ENCODE measurements at places on chromosomes 13 and 19.

GRCh38 chr19:34598217-34599155 lies 78.5 kb downstream of the SCGB2B2 start:
- no peaks in the 10 kb centered on the region for H3K27me3 ChIP-seq
- no peak overlapping the region for H3K27ac ChIP-seq
- no peaks in the 10 kb centered on the region for H3K4me1 ChIP-seq
- no peak overlapping the region for H3K4me3 ChIP-seq

- no peaks in the 10 kb centered on the region for H3K4me1 ChIP-seq
- DNase-seq, result no peak
- no peaks in the 10 kb centered on the region for H3K36me3 ChIP-seq
- no peak overlapping the region for H3K4me3 ChIP-seq
- peaks cover 18% of the 10 kb centered on the region for H3K27me3 ChIP-seq
- no peak overlapping the region for H3K27ac ChIP-seq
Measured at GRCh38 chr13:25084096-25084495, 11.8 kb upstream of the PABPC3 start.

DNA sequence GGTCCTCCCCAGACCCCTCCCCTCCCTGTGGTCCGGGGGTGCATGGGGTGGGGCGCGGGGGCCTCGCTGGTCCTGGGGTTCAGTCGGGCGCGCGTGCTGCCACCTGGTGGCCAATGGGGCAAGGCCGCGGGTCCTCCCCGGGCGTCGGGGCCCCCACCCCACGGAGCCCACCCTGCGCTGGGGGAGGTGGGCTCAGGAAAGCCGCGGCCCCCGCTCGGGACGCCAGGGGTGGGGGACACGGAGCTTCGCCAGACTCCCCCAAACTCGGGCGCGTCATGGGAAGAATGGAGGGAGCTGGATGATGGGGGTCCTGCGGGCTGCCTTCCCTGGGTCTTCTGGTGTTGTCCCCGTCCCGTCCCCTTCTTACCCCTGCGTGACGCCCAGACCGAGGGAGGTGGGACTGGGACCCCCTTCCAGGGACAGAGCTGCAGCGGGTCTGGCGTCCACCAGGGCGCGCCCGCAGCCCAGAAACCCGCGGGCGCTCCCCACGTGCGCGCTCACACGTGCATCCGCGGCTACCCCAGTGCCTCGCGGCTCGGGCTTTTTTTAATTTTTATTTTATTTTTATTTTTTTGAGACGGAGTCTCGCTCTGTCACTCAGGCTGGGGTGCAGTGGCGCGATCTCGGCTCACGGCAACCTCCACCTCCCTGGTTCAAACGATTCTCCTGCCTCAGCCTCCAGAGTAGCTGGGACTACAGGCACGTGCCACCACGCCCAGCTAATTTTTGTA lies 19.8 kb upstream of the TCF3 start:
- H3K4me3 ChIP-seq, result no peak overlapping the region
- H3K36me3 ChIP-seq, result no peaks in the 10 kb centered on the region
- DNase-seq, result peak; percentile 69
- H3K4me1 ChIP-seq, result peaks cover 12% of the 10 kb centered on the region
- peaks cover 95% of the 10 kb centered on the region for H3K27me3 ChIP-seq

- H3K27ac ChIP-seq, result no peak overlapping the region
- H3K4me1 ChIP-seq, result no peaks in the 10 kb centered on the region
- no peaks in the 10 kb centered on the region for H3K36me3 ChIP-seq
- no peak overlapping the region for H3K4me3 ChIP-seq
- H3K27me3 ChIP-seq, result peaks cover 9% of the 10 kb centered on the region
- DNase-seq, result no peak
Measured at GRCh38 chr13:46374710-46375109, 12.3 kb downstream of the RUBCNL start.

DNA sequence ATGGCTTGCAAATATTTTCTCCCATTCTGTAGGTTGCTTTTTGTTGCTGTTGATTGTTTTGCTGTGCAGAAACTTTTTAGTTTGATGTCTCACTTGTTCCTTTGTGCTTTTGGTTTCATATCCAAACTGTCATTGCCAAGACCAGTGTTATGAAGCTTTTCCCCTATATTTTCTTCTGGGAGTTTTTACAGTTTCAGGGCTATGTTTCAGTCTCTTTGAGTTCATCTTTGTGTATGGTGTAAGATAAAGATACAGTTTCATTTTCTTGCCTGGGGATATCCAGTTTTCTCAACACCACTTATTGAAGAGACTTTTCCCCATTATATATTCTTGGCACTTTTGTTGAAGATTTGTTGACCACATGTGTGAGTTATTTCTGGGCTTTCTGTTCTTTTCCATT lies 139.9 kb downstream of the MRPL57 start:
- no peak overlapping the region for H3K27ac ChIP-seq
- H3K4me3 ChIP-seq, result no peak overlapping the region
- H3K36me3 ChIP-seq, result no peaks in the 10 kb centered on the region
- H3K27me3 ChIP-seq, result no peaks in the 10 kb centered on the region

Data from activated naive CD4-positive, alpha-beta T cell treated with anti-CD3 and anti-CD28 coated beads, Interleukin-2, amount 10 ng/mL, durations not matched to agents 7 days and 5 days (primary cell).